Urothelium cell line (cell line): ENCODE measurements at places on chromosomes 1 and 21.

GRCh38 chr1:91601554-91602376 is 101.1 kb downstream of the CDC7 start:
- DNase-seq: no peak

DNA sequence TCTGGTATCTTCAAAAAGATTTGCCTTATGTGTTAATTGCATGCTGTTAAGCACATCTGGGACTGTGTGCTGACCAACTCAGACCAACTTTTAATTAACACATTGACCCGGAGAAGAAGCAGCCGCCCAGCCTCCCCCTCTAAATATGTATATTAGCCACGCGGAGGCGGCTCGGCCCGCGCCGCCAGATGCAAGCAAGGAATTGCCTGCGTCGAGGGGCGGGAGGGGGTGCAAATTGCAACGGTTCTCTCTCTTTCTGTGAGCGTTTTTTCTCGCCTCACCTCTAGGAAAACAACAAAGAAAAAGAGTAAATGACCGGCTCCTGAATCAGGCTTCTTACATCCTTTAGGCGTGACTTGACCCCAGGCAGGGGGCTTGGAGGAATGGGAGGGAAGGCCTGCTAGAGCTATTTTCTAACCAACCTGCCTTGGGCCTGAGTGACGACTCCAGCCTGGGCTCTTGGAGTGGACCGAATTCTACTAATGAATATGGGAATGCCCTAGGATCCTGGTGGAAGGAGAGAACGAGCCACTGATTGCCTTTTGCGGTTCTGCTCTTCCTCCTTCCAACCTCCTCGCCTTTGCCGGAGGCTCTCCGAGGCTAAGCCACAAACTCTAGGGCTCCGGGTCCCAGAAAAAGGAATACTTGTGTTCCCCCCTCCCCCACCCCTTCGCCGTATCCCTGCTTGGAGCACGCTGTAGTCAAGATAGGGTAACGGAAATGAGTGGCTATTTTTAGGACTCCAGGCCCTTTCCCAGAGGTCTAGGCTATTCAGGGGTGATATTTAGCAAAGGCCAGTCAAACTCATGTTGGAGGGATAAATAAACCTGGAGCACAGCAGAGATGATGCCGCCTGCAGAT is 417.0 kb upstream of the ESRRG start:
- no peak for DNase-seq

DNA sequence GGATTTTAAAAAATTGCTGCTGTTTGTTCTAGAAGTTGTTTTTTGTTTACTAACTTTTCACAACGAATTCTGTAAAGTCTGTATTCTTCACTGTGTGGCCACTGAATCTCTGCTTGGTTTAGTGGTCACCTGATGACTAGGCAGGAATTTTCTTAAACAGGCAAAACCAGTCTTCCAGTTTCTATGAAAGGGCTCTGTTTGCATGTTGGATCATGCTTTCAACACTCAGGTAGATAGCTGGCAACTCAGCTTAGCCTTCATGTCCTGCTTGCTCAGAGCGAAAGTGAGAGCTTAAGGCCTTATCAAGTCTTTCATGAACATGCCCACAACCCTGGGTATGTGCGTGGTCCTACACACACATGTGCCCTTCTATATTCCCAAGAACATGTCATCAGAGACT is 52.4 kb upstream of the CCDC190 start:
- DNase-seq: no peak

- DNase-seq: peak; percentile 31
These were observed 30.0 kb upstream of the SGIP1 start for GRCh38 chr1:66503841-66504470.

- DNase-seq: no peak
These were observed 32.2 kb downstream of the VASH2 start for GRCh38 chr1:212982430-212983152.

- DNase-seq: no peak
These were observed 76.6 kb downstream of the FAM78B start for GRCh38 chr1:166090244-166090643.

- peak; percentile 44 for DNase-seq
These were observed 15.5 kb upstream of the FAM131C start for GRCh38 chr1:16088996-16089395.

DNA sequence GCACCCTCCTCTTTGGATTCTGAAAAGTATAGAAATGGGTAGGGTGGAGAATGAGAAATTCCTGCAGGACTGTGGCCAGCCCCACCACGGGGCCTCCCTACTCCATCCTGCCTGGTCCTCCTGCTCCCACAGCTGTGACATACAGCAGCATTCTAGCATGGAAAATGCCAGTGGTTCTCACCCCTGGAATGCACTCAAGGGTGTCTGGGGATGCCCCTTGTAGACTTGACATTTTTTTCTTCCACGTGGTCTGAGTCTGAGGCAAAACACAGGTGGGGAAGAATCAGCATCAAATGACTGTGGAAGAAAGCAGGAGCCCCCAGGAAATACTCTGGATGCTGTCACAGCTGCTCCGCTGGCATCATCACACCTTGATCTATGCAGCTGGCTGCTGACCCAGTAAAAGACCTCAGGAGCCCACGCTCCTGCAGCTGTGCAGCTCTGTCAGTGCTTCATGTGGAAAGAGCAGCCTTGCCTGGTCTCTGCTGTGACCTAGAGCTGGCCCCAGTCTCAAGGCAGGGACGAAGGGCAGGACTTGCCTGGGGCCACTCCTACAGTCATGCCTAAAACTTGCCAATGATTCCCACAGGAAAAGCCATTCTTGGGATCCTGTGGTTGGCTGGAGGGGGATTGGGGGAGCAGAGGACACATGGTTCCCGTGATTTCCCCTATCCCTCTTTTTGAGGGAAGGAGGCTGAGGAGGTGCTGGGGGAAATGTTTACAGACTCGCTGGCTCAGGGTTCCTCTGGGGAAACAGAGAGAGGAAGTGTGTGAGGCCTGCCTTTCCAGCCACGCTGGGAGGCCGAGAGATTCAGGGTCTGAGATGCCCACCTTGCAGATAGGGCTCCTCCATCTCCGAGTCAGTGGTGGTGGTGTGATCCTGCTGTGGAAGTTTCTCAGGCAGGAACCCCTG is 10.8 kb upstream of the A3GALT2 start:
- no peak for DNase-seq

GRCh38 chr21:33116676-33117075 is 46.7 kb downstream of the OLIG1 start:
- no peak for DNase-seq
